DND-41 (cell line): ENCODE measurements at places on chromosomes 13 and 19.

DNA sequence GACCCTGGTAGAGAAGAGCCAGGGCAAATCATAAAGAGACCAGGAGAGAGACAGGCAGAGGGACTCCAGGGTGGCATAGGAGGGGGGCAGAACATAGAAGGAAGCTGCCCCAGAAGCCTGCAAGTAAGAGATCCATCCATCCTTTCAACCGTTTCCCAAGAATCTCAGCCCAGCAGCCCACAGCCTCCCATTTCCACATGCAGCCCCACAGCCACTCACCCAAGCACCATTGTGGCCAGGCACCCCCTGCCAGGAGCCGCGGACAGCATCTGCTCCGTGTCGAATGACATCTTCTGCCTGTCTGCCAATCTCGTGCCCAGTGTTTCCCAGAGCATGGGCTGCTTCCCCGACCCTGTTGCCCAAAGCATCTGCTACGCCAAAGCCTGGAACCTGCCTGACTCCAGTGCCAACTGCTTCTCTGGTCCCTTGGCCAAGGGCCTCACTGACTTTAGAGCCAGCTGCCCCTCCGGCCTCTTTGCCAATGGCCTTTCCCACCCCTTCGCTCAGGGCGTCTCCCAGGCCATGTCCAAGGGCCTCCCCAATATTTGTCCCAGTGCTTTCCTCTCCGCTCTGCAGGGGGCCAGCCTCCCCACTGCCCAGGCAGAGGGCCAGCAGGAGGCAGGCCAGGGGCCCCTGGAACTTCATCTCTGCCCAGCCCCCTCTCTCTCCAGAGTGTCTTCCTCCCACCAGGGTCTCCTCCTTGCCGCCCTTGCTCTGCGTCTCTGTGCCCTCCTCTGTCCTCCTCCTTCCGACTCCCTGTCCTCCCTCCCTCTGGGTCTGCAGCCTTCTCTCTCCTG is 420 bp downstream of the DMKN start:
- DNase-seq = no peak

DNA sequence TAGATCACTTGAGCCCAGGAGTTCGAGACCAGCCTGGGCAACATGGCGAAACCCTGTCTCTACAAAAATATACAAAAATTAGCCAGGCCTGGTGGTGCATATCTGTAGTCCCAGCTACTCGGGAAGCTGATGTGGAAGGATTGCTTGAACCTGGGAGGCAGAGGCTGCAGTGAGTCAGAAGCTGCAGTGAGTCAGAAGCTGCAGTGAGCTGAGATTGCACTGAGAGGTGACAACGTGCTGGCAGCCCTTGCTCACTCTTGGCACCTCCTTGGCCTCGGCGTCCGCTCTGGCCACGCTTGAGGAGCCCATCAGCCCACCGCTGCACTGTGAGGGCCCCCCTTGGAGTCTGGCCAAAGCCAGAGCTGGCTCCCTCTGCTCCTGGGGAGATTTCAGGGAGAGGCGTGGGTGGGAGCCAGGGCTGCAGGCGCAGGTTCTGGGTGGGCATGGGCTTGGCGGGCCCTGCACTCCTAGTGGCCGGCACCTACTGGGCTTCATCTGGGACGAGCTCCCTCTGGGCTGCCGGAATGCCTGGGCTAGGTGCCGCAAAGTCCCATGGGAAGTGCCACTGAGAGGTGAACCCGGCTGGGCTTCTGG is 39.5 kb upstream of the RPL21 start:
- no peak for DNase-seq

- no peak for DNase-seq
These were observed 164.6 kb upstream of the TSHZ3 start for GRCh38 chr19:31513841-31514240.

DNA sequence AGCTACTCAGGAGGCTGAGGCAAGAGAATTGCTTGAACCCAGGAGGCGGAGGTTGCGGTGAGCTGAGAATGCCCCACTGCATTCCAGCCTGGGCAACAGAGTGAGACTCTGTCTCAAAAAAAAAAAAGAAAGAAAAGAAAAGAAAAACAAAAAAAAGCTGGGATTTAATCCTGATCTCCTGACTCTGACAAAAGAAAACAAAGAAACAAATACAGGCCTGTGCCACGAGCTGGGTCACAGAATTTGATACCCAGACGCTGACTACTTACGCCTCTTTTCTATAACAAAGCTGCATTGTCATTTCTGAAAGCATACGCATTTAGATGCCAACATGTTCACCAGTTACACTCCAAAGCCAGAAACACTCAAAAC is 18.2 kb upstream of the GTF2F2 start:
- no peak for DNase-seq

DNA sequence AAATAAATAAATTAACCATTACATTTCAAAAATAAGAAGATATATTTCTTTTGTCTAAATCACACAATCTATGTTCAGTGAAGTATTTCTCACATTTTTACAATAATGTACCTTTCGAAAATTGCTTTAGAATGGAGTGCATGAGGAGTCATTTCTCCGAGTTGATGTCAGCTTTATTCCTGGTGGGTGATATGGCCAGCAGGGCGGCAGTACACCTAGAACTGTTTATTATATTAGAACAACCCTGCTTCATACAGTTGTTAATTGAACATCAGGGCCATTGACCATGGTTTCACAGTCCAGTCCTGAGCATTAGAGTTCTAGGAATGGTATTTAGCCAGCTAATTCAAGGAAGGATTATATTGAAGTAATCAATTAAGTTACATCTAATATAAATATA is 696.3 kb upstream of the SLC10A2 start:
- DNase-seq = no peak

- no peak for DNase-seq
These were observed 4.9 kb upstream of the CLDN10 start for GRCh38 chr13:95547531-95548167.

DNA sequence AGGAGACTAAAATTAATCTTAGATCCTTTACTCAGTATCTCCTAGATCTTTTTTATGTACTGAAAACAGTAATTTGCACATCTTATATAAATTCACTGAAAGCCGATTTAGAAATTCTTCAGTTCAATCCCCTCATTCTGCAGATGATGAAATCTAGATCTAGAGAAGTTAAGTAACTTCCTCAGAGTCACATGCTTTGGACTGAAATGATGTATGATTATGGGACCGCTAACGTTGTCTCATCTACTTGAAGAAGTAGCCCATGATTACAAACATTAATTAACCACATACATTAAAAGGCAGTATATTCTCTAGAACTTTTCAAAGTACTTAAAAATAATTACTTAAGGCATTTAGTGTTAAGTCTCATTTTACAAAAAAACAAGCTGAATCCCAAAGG is 37.8 kb downstream of the ELF1 start:
- no peak for DNase-seq

GRCh38 chr19:13102666-13103580 is at the start of gene LYL1:
Gene LYL1 (minus strand): TSS chr19:13102858. CDS start chr19:13101171, 1,687 bp downstream.
- no peak for DNase-seq

- DNase-seq = no peak
These were observed 2.9 kb downstream of the ARHGEF7 start for GRCh38 chr13:111117961-111118360.

DNA sequence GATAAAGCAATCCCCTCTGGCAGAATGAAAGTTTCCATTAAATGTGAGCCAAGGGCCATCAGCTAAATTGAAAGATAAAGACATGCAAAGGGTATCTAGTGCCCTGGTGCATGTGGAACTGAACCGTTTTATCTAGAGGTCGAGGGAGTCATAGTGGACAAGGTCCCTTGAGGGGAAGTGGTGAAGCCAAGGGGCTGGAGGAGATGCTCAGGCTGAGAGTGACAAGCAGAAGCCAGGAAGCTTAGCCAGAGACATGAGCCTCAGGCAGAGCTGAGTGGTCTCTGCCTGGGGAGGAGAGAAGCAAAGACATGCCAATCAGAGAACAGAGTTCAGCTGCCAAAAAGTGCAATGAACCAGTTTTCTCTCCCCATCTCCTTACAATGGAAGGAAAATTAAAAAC is 68.1 kb upstream of the SLC10A2 start:
- DNase-seq = no peak

DNA sequence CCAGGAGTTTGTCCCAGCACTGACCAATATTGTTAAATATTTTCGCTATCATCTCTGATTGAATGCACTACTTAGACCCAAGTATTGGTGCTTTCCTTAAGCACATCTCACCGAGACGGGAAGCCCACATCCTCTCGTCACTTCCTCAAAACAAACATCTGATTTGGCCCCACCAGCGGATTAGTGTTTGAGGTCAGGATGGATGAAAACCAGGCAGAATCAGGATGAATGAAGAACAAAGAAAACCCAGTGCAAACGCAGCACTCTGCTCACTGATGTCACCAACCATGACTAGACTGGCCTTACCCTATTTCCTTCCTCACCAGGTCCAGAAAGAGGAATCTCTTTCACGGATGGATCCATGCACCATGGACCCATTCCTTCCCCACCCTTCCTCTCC is 6.0 kb downstream of the PLAUR start:
- DNase-seq = peak; percentile 65

DNA sequence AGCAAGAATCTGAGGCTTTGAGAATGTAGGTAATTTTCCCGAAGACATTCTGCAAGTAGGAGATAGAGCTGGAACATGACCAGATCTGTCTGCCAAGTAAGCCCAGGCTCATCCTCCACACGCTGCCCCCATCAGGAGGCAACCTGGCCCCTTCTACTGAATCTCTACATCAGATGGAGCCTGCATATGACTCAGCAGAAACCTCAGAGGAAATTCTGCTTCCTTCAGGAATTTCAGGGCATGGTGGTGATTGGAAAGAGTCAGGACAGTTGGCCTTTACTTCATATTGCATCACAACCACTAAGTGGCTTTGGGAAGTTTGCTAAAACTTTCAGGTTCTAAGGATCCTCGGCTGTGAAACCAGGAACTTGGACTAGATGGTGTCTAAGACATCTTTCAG is 85.2 kb downstream of the LRRC63 start:
- peak; percentile 47 for DNase-seq

DNA sequence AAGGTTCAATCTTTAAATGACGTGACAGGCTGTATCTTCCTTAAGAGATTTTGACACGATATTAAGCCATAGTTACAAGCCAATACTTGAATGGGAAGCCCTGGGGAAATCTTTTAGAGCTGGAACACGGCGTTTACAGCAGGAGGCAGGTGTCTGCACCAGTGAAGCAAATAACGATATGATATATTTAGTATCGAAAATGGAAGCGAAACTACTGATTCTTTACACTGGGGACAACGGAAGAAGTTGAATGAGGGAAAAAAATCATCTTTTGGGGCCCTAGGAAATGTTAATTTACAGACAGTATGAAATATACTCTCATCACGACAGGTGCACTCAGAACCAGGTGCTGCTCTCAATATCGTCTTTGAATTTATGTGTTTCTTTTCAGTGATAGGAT is 793.9 kb upstream of the PCDH20 start:
- no peak for DNase-seq

- no peak for DNase-seq
These were observed 15.4 kb upstream of the MATK start for GRCh38 chr19:3801412-3802096.

GRCh38 chr19:45104658-45105349 is 11.8 kb downstream of the PPP1R37 start:
- no peak for DNase-seq

- peak; percentile 64 for DNase-seq
These were observed 102.1 kb downstream of the INSR start for GRCh38 chr19:7191946-7192691.

DNA sequence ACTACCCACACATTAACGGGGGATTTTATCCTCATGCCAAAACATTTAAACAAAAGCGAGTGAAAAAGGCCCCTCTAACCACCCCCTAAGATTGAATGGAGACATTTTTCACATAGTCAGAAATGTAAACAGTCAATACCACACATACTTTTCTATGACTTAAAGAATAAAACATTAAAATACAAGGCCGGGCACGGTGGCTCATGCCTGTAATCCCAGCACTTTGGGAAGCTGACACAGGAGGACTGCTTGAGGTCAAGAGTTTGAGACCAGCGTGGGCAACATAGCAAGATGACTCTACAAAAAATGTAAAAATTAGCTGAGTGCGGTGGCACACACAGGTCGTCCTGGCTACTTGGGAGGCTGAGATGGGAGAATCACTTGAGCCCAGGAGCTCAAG is 47.3 kb downstream of the MPHOSPH8 start:
- no peak for DNase-seq

GRCh38 chr13:43522788-43523187 is 264.0 kb downstream of the ENOX1 start:
- DNase-seq = no peak

DNA sequence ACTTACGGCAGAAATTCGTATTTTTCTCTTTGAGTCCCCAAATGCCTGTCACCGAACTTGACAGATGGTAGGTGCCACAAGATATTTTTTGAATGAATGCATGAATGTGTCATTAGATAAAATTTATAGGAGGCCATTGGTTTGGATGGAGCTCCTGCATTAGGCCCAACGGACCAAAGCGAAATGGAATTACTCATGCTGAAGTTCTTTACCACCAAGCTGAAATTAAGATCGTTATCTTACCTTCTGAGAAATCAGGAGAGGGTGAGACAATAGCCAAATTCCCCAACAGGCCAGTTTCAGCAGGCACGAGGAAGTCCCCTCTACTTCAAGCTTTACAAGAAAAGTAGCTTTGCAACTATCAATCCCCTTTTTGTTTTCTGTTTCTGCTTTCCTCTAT is 452.5 kb upstream of the ARGLU1 start:
- no peak for DNase-seq

GRCh38 chr19:55348317-55349034 is 6.0 kb downstream of the COX6B2 start:
- no peak for DNase-seq

GRCh38 chr19:35291259-35291658 is 702 bp upstream of the MAG start:
- no peak for DNase-seq

GRCh38 chr13:113552786-113553434 is 31.6 kb upstream of the TFDP1 start:
- DNase-seq = no peak

DNA sequence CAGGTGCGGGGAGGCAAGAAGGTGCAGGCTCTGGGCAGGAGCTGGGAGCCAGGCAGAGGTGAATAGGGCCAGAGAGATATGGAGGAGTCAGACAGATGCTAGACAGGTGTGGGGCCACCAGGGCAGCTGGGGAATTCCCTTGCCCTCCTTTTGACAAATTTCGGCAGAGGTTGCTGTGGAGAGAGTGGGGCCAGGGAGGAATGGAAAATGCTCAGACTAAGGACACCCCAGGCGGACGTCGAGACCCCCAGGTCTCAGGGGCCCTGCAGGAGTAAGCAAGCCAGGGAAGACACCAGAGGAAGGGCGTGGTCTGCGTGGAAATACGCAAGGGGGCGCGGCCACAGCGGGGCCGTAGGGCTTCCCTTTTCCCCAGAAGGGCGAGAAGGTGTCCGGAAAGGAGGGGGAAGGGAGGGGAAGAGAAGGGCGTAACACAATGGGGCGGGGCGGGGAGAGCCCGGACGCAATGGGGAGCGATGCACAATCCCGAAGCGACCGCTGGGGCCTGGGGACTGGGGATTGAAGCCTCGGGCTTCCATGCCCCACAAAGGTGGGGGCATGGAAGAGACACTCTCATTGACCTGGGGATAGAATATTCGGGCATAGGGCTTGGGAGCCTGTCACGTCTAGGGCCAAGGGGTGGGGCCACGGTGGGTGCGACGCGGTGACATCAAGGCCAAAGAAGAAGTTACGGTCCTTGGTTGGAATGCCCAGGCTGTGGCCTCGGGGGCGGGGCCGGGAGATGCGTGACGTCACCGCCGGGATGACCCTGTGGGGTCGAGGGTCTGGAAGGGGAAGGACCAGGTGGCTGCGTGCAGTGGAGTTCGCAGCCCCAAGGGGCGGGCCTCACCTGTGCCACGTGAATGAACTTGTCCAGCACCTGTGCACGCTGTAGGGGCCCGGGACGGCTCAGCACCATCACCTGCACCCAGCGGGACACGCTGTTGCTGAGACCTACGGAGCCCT is 8.2 kb downstream of the RASGRP4 start:
- no peak for DNase-seq

GRCh38 chr13:98919566-98919965 is 58.3 kb downstream of the DOCK9 start:
- DNase-seq = no peak

- DNase-seq = no peak
These were observed 9.9 kb upstream of the C5AR2 start for GRCh38 chr19:47322058-47322457.
